ENCODE measurements at places on chromosomes 12 and 14. TPM values are rescaled to one million over a fixed set of nuclear protein-coding genes. Genes with fewer than 3 reads are reported as not detected.

DNA sequence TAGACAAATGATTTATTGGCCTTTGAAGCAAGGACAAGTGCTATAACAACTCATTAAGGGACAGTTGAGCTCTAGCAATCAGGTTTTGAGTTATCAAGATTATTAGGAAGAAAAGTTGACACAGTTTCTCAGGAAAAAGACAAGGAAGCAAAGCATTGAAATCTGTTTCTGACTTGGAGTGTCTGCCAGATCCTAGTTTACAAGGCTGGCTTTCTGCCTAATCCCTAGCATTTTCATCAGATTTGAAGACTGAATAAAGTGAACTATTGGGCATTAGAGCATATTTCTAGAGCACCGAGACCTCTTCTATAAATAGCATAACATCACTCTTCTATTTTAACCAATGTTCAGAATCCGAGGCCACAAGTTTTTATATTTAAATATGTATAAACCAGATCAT lies 7.0 kb downstream of the SYT1 start:
- no peak for DNase-seq

- DNase-seq: no peak
Measured at GRCh38 chr14:101125719-101126651, 222.5 kb upstream of the RTL1 start.

ARMH4 gene
- not detected for total RNA-seq

- DNase-seq: peak; percentile 87
Measured at GRCh38 chr14:96741151-96741977, 55.8 kb upstream of the VRK1 start.

- no peak for DNase-seq
Measured at GRCh38 chr12:94553130-94553519, 93.5 kb upstream of the CEP83 start.

DNA sequence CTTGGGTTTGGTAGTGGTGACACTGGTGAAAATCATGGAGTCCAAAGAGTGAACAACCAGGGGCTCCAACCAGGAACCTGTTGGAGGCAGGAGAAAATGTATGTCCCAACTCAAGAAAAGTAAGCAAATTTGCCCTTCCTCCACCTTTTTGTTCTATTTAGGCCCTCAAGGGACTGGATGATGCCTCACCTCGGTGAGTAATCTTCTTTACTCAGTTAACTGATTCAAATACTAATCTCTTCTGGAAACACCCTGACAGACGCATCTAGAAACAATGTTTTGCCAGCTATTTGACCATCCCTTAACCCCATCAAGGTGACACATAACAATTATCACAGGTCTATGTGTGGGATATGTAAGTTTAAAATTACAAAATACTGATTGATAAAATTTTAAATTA lies 272.4 kb upstream of the FOXG1 start:
- DNase-seq: no peak

- no peak for DNase-seq
Measured at GRCh38 chr12:108565146-108565545, 2.8 kb downstream of the ISCU start.

SPX gene
- not detected for total RNA-seq

PDZRN4 gene
- total RNA-seq: not detected

GRCh38 chr12:124548854-124549378 lies 18.5 kb downstream of the NCOR2 start:
- DNase-seq: no peak

SCN8A gene
- total RNA-seq: 0.36 TPM

DNA sequence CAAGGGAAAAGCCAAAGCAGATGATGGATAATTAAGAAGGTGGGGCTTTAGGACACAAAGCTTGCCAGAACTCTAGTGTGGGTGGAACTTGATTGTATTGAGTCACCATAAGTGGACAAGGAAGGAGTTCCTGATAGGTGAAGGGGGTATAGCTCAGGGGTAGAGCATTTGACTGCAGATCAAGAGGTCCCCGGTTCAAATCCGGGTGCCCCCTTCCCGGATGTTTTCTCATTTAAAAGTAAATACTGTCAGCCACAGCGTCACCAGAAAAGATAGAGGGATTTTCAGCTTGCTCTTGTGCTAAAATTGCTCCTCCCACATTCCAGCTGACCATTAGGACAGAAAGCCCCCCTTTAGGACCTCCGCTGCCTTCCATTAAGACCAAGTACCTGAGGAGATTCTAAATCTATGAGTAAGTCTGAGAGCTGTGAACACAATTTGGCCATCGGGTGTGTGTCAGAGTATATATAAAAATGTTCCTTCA lies 36.6 kb downstream of the DCAF4 start:
- no peak for DNase-seq

- no peak for DNase-seq
Measured at GRCh38 chr14:65833267-65833880, 420.8 kb downstream of the FUT8 start.

GRCh38 chr14:98689951-98690350 lies 582.0 kb downstream of the BCL11B start:
- DNase-seq: no peak

OTX2 gene
- total RNA-seq: not detected

DNA sequence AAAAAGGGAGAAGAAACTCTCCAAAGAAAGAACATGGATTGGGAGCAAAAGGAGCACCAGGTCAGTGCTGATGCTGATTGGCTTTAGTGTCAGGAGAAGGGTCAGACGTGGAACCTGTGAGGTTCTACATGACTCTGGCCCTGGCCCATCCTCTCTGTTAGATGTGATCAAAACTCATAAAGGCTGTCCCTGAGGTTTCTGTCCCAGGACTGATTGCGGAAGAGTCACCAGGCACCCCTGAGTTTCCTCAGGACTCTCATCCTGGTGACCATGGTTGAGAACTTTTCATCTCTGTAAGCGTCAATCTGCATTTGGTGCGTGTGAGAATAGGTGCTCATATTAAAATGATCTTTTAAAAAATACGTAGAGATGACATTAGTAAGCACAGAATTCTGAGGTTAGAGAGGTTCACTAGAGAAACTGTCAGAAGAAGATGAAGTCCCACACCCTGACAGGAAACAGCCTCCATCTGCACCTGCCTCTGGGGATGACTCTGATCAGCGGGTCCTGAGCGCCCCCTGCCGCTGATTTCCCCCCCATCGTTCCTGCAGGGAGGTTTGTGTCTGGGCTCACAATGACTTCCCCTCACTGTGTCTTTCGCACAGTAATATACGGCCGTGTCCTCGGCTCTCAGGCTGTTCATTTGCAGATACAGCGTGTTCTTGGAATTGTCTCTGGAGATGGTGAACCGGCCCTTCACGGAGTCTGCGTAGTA lies 741.8 kb downstream of the TMEM121 start:
- DNase-seq: peak; percentile 69

C1QL4 gene
- total RNA-seq: not detected

SDR9C7 gene
- total RNA-seq: not detected

AQP5 gene
- not detected for total RNA-seq

DNA sequence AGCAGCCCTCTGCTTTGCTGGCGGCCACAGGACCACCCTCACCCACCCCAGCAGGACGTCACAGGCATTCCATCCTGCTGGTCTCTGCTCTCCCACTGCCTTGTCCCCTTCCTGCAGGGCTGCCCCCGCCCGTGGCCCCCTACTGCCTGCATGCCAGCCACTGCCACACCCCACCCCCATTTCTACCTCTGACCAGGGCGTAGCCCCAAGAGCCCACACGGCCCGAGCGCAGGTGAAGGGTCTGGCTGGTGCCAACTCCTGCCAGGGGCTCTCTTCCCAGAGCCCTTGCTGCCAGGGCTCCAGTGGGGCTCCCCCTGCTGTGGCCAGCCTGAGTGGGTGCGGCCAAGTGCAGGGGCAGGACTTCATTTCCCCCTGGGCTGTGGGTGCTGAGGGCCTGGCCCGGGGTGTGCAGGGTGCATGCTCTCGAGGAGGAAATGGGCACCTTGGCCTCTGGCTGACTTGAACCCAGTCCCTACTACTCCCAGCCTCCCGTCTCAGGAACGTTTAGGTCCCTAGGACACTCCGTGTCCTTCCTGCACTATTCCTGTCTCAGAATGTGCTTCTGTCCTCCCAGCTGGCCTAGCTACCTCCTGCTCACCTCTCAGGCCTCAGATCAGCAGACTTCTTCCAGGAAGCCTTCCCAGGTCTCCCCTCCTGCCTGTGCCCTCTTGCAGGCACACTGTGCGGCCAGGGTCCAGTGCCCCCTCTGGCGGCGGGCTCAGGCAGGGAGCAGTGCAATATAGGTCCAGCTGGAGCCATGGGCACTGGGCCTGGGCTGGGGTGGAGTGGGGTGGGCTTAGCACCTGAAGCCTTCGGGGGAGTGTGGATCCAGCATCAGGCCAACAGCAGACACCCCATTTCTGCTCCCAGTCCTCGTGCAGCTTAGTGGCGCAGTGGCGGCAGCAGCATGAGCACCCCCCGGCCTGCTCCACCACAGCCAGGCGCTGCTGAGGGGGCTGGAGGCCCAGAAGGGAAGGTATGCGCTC lies 1.4 kb downstream of the LBHD2 start:
- DNase-seq: no peak

KRT80 gene
- not detected for total RNA-seq

- no peak for DNase-seq
Measured at GRCh38 chr12:114921781-114922180, 237.8 kb upstream of the TBX3 start.

DNA sequence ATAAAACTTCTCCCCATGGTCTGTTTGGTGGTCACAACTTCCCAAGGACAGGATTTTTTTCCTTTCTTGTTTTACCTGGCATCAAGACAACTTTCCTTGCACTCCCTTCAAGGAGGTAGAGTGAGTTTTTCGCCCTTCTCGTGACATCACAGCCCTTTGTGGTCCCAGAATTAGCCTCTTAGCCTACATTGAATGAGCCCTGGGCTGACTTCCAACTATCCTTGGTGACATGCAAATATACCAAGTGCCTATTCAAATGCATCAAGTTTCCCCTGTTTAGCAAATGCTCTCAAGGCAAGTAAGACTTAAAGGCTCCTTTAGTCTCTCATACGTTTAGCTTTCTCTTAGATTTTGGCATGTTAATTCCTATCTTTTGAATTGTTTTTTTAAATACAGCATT lies 36.6 kb downstream of the TC2N start:
- no peak for DNase-seq

CRACR2A gene
- 27.5 TPM for total RNA-seq

DNA sequence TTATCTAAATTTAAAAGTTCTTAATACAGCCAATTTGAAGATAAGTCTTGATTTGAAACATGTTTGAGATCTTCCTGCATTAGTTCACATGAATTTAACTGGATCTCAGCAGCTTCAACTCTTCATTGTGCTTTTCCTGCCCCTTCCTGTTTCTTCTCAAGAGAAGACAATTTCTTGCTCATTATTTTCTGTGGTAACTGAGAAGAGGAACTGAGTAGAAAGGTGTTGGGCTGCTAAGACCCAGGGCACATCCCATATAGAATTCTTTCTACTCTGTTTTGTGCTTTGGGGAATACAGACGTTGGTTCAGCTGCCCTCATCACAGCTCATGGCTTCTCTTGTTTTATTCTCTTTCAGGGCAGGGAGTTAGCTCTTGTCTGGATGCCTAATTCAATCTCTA lies 110.2 kb downstream of the SNAPC1 start:
- no peak for DNase-seq

GRCh38 chr12:104213952-104214351 lies 1.6 kb upstream of the TXNRD1 start:
- no peak for DNase-seq

DNA sequence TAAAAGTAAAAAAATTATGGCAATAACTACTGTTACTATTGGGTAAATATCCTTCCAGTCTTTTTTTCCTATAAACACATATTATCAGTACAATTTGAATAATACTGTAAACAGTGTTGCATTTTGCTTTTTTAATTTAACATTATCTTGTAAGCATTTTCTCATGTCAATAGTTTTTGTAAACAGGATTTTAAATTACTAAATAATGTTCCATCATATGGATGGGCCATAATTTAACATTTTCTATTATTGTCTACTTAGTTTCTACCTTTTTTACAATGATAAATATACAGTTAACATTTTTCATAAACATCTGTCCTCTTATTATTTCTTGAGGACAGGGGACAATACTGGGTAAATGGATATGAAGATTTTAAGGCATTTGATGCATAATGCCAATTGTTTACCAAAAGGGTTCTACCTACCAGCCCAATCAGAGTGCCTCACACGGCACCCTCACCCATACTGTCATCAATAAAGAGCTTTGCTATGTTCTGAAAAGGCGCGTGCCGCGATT lies 759 bp upstream of the ACVR1B start:
- DNase-seq: no peak

DNA sequence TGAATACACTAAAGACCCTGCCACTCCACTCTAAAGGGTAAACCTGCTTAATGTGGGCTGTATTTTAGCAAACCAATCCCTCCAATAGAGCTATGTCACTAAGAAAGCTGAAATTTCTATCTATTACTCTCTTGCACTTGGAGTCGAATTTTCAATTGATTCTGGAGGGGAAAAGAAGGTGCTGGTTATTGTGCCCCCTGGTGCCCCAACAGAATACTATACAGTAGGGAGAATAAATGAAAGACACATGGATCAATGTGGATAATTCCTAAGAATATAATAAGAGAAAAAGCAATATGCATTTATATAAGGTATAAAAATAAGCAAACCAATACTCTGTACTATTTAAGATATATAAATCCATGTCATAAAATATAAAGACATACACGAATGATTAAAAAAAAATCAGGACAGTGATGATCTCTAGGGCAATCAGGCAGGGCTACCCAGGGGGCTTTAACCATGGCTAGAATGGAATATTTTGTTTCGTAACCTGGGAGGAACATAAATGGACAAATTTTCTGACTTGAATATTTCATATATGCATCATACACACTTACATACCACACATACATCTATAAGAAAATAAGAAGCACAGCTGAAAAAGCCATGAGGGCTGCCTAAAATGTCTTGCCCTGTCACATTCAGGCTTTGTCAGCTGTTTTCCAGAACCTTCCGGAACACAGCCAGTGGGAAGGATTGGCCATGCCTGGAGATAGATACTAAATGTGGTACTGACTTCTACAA lies 54.4 kb downstream of the EFCAB11 start:
- DNase-seq: no peak

DNA sequence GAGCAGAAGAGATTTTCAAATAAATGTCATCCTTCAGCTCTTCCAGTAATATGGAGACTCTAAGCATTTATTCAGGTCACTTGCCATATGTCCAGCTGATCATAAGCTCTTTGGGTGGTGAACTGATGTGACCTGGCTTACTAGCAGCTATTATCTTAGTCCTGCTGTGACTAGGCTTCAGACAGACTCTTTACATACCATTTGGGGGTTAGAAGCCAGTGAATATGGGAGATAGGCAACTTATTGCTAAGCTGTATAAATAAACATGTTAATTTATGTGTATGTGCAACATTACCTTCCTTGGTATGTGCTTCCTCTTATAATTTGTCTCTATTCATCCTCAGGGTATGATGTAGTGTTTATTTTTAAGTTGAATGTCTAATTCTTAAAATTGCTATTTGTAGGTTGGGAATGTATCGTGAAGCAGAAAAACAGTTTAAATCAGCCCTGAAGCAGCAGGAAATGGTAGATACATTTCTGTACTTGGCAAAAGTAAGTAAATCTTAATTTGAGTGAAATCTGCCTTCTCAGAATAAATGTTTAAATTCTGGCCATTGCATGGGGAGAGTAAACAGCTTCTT lies 32.4 kb downstream of the TTC8 start:
- DNase-seq: no peak

All from CD4-positive, alpha-beta T cell (primary cell).